ENCODE measurements at places on chromosomes 4 and X.

- no peak for DNase-seq
These were observed 60.0 kb upstream of the NKX1-1 start for GRCh38 chr4:1466034-1466862.

DNA sequence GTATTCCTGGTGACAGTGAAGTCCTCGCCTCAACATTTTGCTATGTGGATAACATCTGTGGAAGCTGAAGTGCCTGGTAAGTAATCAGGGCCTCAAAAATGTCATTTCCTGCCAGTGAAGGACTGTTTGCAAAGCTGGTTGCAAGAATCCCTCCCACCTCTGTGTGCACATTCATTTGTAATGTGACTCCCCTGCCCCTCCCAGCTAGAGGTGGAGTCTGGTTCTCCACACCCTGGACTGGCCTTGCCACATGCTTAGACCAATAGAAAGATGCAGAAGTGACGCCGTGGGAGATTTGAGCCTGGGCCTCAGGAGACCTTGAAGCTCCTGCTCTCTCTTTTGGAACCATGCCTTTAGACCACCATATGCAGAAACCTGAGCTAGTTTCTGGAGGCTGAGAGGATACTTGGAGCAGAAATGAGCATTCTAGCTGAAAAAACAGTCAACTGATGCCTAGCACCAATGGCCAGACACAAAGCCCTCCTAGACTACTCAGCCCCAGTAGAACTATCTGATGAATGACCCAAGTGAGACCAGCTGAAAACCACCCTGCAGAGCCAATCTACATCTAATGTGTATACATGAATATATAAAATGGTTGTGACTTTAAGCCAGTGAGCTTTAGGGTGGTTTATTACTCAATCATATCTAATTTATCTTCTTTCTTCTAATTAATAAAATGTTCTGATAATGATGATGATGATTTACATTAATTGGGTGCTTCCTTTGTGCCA, 47.8 kb upstream of the CRMP1 start:
- no peak for DNase-seq

GRCh38 chr4:160864253-160864652, 1299.5 kb downstream of the FSTL5 start:
- DNase-seq: no peak

- DNase-seq: no peak
These were observed 1196.3 kb downstream of the RAPGEF2 start for GRCh38 chr4:160299177-160299576.

DNA sequence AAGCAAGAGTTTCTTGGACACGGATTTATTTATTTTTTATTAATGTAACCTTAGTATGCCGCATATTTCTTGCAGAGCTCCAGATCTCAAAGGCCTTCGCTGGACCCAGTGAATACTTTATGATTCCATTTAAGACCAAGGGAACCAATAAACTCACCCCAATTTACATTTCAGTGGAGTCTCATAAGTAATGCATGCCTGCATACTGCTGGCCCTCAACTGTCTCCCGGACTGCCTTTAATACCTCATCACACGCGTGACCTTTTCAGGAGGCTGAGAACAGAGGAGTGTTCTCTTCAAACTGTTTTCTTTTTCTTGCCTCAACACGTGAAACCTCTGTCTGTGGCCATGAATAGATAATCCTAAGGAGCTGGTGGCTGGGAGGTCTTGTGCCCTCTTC, 240.9 kb downstream of the STIM2 start:
- DNase-seq: no peak

- DNase-seq: no peak
These were observed 71.1 kb downstream of the CRMP1 start for GRCh38 chr4:5821665-5822358.

GRCh38 chrX:10217198-10217597, 60.4 kb downstream of the CLCN4 start:
- no peak for DNase-seq

GRCh38 chrX:100417681-100418080, 7.6 kb upstream of the PCDH19 start:
- DNase-seq: no peak

DNA sequence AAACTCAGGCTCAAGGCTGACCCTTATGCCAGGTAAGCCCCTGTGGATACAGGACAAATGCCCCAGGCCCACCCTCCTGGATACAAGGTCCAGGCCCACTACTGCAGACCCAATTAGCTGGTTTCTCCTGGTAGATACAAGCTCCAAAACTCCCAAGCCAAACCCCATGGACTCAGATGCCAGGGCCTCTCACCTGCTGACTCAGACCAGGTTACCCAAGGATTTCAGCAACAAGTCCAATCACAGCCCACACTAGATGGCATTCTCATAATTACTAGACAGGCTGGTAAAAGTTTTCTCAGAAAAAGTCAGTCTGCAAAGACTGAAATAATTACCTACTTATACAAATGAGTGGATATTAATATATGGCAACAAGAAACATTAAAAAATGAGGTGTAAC, 87.0 kb downstream of the KLF8 start:
- no peak for DNase-seq

DNA sequence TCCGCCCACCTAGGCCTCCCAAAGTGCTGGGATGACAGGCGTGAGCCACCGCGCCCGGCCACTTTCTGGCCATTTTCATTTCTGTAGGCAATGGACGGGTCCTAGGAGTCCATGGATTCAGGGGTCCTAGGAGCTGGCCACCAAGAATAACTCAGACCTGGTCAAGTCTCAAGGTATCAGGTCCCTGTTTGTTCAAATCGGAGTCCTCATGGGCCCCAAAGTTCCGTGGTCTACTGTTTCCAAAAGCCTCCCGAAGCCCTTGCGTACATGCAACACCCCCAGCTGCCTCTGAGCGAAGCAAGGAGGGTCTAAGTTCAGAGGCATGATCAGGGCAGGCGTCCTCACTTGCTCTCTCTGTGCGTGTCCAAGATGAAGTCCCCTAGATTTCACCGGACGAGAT, 30.1 kb downstream of the P2RY8 start:
- no peak for DNase-seq

DNA sequence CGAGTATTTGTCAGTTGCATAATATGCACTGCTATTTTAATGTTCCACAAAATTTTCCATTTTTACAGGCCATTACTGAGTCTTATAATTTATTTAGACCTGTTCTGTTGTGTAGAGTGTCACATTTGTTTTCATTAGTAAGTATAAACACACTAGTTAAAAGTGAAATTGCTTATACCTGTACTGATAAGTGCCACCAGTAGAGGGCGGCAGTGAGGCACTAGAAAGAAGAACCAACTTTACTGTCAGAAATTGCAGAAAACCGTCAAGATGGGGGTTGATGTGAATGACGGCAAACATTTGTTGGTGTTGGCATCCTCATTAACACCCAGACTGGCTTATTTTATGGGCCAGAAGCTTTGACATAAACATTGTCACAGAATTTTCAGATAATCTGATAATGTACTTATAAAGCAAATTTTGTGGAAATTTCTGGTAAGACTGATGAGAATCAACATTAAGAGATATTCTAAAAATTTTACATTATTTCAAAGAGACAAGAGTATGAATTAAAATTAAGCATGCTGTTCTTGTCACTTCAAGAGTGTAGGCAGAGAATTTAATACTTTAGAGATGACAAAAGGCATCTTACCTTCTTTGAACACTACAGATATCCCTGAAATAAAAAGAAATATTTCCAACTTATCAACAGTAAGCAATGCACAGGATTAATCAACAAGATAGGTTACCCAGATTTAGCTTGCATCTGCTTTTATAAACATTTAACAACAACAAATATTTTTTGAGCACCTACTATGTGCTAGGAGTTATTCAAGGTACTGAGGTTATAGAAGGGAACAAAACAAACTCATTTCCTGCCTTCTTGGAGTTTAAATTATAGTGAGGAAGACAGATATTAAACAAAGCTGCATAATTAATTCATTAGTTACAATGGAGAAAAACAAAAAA, 24.9 kb downstream of the ALPK1 start:
- DNase-seq: no peak

GRCh38 chr4:6019316-6020263, 1.4 kb upstream of the C4orf50 start:
- no peak for DNase-seq

GRCh38 chrX:11329021-11329420, 35.8 kb downstream of the AMELX start:
- DNase-seq: no peak

DNA sequence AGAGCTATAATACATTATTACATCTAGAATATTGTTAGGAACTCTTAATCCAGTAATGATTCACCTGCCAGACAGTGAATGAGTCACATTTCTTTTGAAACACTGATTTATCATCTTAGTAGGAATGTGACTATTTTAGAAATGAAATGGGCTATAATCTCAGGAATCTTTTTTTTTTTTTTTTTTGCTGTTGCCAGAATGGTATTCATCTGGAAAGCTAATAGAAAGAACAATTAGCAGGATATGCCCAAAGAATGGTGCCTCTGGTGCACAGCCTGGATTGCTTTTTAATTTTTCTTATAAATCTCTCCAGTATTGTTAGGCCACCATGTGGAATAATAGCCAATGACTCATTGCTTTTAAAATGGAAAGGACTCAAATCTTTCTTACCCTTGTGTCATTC, 181.1 kb upstream of the SMIM31 start:
- no peak for DNase-seq

GRCh38 chrX:108090491-108091263, 665 bp downstream of the PSMD10 start:
- DNase-seq: no peak

GRCh38 chr4:123133397-123134050, 211.1 kb upstream of the NUDT6 start:
- no peak for DNase-seq

DNA sequence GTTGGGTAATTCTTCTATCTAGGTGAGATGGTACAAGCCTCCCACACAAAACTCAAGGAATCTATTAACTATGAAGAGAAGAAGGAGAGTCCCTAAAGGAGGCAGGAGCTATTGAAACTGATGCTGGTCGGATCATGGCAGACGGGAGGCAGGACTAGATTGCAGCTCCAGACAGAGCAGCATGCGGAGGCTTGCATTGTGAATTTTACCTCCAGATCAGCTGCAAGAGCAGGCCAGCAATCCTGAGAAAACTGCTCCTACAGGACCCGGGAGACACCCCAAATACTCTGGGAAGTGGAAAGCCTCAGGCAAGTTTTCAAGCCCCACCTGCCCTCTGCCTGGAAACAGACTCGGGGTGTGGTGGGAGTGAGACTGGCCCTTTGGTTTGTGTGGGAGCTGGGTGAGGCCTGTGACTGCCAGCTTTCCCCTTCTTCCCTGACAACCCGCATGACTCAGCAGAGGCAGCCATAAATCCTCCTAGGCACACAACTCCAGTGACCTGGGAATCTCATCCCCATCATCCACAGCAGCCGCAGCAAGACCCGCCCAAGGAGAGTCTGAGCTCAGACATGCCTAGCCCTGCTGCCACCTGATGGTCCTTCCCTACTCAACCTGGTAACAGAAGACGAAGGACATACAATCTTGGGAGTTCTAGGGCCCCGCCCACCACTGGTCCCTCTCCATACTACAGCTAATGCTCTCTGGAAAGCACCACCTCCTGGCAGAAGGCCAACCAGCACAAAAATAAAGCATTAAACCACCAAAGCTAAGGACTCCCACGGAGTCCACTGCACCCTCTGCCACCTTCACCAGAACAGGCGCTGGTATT, 30.9 kb downstream of the GATB start:
- DNase-seq: no peak

GRCh38 chrX:24100713-24101112, 46.0 kb downstream of the EIF2S3 start:
- no peak for DNase-seq

- no peak for DNase-seq
These were observed 131.3 kb downstream of the SLC7A11 start for GRCh38 chr4:138110815-138111214.

DNA sequence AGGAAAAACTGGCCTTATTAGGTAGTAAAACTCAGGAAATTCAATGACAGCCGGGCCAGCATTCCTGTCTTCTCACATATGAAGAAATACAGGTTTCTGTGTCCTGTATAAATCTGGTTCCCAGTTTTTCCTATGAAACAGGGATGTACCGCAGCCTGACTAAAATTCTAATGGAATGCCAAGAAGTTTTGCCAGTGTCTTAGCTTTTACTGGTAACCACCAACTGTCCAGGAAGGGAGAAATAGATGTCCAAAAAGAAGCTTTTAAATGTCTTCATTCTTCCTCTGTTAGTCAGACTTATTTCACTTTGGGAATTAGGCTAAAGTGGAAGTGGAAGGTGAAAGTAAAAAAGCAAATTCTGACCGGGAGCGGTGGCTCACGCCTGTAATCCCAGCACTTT, 108.0 kb upstream of the TBL1X start:
- DNase-seq: no peak

- no peak for DNase-seq
These were observed 259.8 kb downstream of the FBXO8 start for GRCh38 chr4:174023641-174024040.

DNA sequence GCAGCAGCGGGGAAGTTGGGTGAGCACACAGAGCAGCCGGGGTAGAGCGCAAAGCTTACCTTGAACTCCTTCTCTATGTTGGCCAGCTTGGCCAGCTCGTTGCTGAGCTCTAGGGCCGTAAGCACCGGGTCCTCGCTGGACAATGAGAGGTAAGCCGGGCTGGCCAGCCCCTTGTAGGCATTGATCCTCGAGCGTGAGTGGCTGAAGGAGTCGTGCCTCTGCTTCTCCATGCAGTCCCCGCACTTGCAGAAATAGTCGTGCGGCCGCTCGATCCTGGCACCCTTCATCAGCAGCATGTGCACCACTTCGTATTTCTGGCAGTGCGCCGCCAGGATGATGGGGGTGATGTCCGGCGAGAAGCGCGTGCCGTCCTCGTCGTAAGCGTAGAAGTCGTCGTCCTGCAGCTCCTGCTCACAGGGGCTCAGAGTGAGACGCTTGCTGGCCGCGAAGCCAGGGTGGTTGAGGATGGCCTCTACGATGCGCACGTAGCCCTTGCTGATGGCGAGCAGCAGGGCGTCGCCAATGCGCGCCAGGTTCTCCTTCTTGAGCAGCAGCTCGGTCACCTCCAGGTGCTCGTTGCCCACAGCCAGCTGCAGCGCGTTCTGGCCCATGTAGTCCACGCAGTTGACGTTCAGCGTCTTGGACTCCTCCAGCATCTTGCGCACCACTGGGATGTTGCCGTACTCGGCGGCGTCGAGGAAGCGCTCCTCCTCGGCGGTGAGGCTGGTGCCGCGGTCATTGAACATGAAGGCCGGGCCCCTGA, 19.5 kb downstream of the TRPC3 start:
- DNase-seq: no peak

DNA sequence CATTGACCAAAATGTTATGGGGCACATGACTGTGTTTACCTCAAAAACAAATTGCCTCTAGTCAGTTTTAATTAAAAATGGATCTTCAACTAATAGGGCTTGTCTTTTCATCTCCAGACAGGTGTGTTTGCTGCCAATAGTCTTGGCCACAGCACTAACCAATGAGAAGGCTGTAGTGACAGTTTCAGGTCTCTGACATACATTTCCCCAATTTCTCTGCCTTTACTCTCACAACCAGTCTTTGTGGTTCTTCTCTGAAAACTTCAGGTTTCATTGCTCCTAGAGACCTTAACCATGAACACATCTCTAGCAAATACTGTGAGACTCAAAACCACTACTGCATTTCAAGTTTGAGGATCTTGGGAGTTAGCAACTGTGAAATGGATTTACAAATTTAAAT, 3.5 kb upstream of the EDNRA start:
- no peak for DNase-seq

GRCh38 chr4:89216422-89216821, 91.2 kb downstream of the GPRIN3 start:
- DNase-seq: no peak
